Prostate gland (tissue), 2 donors: ENCODE measurements at places on chromosomes 13 and 19.

DNA sequence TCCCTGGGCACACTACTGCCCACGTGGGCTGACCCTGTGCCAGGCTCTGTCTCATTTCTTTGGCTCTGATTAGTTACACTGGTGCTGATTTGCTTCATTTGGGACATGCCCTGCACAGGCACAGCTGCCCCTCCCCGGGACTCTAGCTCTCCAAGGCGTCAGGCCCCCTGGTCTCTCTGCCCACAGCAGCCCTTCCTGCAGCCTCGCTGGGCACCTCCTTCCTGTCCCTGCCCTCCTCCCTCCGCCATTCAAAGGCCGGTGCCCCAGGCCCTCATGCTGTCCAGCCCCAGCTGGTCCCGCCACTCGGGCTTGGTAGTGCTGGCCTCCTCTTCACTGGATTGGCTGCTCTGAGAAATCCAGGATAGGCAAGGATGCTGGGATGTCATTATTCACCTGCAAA is 73.1 kb downstream of the ERICH6B start:
- no peak for DNase-seq

DNA sequence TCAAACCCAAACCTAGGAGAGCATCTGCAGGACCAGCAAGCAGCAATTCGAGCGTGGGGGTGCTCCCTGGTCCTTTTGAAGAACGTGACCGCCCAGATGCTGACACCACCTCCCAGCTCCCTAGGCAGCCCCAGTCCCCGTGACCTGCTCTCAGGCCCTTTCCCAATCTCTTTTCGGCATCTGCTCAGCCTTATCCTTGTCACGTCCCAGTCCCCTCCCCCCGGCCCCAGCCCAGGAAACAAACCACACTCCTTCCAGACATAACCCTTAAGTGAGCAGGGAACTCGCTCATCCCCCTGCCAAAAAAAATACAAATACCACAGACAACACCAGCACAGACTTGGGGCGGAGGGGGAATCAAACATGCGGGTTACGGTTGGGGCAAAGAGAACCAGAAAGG is 3.3 kb downstream of the MLLT1 start:
- DNase-seq = no peak

DNA sequence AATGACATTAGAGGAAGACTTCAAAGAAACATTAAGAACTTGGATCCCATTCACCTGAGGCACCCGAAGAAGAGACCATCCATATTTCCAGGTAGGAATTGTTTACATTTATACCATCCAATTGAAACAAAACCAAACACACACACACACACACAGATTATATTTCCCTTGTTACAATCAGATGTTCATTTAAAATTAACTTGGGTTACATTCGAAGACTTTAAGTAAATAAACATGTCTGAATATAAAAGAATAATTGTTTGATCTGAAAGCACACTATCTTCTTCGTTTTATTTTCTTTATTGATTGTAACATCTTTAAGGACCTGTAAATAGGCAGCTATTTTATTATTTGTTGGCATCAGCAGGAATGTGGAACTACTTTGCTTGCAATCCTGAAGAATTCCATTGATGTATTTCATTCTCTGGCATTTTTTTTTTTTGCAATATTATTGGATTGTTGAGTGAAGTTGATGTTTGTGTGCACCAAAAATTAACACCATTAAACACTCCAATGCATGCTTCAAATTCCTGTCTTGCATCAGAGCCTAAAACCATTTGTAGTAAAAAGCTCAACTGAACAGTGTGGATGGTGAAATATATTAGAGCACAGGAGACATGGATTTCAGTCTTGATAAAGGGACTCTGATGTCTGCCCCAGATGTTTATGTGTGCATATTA is 85.3 kb upstream of the FRY start:
- DNase-seq = no peak

DNA sequence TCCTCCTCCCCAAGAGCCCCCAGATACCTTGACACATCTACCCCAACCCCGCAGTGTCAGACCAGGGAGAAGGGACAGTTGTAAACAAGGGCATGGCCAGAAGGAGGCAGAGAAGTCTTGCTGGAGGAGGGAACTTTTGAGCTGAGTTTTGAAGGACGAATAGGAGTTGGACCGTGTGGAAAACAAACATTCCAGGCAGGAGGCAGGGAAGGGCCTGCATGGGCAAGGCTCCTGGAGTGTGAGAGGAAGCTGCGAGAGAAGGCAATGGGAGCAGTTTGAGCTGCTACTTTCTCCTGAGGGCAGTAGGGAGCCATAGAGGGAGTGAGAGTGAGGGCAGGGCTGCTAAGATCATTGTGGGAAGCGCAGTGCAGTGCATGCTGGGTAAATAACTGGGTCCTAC is 23.3 kb downstream of the IL12RB1 start:
- no peak for DNase-seq

GRCh38 chr19:34366738-34367623 is 2.0 kb downstream of the GPI start:
- DNase-seq = no peak
